ENCODE measurements at places on chromosomes 5 and 9. TPM values are rescaled to one million over a fixed set of nuclear protein-coding genes. Genes with fewer than 3 reads are reported as not detected.

The DMRT3 gene
- not detected for total RNA-seq

The HINT1 gene
- total RNA-seq = 324 TPM

- DNase-seq = no peak
Measured at GRCh38 chr5:120604884-120605283, 140.8 kb downstream of the PRR16 start.

The CAMK2A gene
- total RNA-seq = not detected

The FOXI1 gene
- not detected for total RNA-seq

Measured in activated naive CD8-positive, alpha-beta T cell treated with anti-CD3 and anti-CD28 coated beads for 36 hours (primary cell).